ENCODE measurements at places on chromosomes 3 and 15.

DNA sequence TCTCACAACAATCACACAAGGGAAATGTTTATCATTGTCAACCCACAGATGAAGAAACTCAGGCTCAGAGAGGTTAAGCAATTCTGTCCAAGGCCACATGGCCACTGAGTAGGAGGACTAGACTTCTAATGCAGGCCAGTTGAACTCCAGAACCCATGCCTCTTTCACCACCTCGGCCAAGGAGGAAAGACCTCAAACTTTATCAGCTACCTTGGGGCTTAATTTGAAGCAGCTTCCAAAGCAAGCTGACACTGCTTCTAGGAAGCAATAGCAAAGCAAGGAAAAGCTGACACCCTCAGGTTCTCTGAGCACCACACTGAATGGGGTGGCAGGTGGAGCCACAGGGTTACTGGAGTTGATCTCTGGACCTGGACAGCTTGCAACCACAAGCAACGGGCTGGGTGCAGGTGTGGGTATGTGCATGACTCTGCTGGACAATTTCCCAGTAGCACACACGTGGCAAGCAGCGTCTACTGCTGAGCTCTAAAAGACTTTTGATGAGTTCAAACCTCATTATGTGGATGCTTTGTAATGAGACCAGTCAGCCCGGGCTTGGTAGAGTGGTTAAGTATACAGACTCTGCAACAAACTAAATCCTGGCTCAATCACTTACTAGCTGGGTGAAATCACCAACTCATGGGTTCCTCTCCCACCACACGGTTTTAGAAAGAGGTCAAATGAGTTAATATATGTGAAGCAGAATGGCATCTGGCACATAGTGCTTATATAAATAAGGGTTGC lies 23.1 kb downstream of the CCNL1 start:
- no peak for DNase-seq

DNA sequence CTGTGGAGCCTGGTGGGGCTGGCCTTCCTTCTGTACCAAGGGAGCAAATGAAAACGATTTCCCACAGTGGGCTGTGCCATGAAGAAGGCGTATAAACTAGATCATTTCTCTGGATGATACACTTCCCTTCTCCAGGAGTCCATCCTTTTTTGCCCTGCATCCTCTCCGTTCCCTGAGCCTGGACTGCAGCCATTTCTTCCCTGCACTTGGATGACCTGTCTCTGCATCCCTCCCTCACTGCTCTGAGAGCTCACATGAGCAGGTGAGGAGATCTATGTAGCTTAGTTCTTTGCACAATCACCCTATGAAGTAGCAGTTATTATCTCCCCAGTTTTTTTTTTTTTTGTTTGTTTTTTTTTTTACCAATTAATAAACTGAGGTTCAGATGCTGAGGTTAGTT lies 46.7 kb downstream of the IQSEC1 start:
- DNase-seq, result no peak

DNA sequence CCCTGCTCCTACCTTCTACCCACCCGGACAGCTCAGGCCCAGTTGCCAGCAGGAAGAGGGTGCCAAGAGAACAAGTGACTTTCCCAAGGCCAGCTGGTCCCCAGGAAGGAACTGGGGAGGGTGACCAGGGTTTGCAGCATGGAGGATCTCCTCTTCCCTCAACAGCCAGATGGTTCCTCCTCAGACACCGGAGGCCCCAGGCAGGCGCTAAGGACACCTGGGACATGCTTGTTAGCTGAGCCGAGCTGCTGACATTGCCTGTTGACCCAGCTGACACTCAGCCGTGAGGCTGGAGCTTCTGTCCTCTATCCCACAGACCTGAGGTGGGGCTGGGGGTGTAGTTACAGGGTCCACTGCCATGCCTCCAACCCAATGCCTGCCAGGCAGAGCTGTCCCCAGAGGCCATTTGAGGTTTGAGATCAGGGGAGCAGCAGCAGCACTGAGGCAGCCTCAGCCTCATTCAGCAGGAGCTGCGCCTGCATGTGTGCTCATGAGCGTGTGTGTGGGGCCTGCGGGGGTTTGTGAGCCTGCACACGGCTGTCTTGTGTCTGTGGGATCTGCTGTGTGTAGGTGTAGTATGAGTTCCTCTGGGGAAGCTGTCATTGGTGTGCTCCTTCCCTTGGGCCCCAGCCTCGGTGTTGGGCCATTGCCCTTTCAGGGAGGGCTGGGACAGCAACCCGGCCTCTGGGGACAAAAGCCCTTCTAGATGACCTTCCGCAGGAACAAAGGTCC lies 7.1 kb downstream of the CPLX3 start:
- no peak for DNase-seq

GRCh38 chr3:107824822-107825371 lies 265.9 kb downstream of the CD47 start:
- no peak for DNase-seq

DNA sequence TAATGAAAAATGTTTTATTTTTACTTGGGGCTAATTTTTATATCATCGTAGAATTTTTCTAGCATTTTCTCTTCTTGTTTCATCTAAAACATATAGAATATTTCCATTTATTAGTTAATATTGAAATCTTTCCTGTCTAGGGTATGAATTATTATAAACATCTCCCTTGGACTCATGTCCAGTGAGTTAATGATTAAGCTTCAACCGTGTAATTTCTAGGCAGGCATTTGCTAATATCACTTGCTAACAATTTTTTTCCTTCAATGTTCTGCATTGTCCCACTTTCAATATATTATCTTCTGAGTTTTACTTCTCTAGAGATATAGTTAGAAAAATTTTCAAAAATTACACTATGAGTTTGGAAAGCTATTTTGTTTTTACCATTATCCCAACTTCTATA lies 1371.6 kb upstream of the EPHA6 start:
- DNase-seq, result no peak

GRCh38 chr15:31412824-31413223 lies 86.2 kb downstream of the KLF13 start:
- DNase-seq, result no peak

GRCh38 chr3:186090901-186091300 lies 18.0 kb downstream of the ETV5 start:
- no peak for DNase-seq

Data from left cardiac atrium (tissue), 4 donors.